Fibroblast of the aortic adventitia (primary cell): ENCODE measurements at places on chromosomes 2 and 18. TPM values are rescaled to one million over a fixed set of nuclear protein-coding genes. Genes with fewer than 3 reads are reported as not detected.

Gene PSMA8
- total RNA-seq: not detected in 2 replicates

Gene CHST10
- 10.2 and 11.0 TPM in 2 replicates for total RNA-seq

GRCh38 chr18:75170022-75170789 lies 38.7 kb downstream of the PTGR3 start:
- DNase-seq: no peak

DNA sequence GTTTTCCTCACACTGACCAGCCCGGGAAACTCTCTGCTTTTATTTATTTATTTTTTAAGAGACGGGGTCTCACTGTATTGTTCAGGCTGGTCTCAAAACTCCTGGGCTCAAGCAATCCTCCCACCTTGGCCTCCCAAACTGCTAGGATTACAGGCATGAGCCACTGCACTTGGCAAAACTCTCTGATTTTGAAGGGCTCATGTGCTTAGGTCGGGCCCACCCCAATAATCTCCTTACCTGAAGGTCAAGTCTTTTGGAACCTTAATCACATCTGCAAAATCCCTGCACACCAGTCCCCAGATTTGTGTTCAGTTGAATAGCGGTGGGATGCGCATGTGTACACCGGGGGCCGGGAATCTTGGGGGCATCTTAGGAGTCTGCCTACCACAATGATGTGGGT lies 7.7 kb upstream of the ECEL1 start:
- DNase-seq: no peak

DNA sequence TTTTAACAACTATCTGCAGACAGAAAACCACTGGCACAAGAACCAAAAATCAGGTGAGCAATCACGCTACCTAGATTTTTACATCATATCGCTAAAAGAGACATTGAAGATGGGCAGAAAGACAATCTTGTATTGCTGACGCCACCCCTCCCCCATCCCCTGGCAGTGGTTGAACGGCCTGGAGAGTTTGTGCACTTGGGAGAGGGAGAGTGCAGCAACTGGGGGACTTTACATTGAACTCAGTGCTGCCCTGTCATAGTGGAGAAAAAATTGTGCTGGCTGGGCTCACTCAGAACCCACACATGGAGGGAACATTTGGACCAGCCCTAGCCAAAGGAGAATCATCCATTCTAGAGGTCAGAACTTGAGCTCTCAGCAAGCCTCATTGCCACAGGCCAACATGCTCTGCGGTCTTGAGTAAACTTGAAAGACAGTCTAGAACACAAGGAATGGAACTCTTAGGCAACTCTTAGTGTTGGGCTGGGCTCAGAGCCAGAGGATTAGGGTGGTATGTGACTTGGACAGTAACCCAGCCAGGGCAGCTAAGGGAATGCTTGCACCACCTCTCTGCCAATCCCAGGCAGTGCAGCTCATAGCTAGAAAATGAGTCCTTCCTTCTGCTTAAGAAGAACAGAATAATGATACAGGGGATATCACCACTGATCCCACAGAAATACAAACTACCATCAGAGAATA lies 220.0 kb upstream of the CYP26B1 start:
- peak; percentile 91 for DNase-seq

DNA sequence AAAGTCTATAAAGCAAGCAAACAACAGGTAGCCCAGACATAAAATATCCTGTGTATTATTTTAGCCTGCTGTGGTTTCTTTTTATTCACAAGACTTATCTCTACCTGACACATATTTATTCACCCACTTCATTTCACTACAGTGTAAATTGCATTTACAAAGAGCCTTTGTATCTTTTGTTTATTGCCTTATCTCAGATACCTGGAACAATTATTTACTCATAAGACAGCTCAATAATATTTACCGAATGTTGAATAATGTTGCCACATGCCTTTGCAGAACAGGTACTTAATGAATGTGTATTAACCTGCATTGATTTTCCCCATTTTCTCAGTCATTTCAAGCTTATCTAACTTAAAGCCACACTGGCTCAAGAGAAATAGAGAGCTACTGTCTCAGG lies 603.6 kb downstream of the FBXO15 start:
- no peak for DNase-seq

- peak; percentile 71 for DNase-seq
Measured at GRCh38 chr2:3483227-3483985, 35.9 kb downstream of the ADI1 start.

GRCh38 chr2:234331566-234331965 lies 165.3 kb downstream of the ARL4C start:
- no peak for DNase-seq

Gene RUFY4
- total RNA-seq: not detected in 2 replicates

GRCh38 chr2:72136933-72137497 lies 10.6 kb downstream of the CYP26B1 start:
- DNase-seq: no peak

DNA sequence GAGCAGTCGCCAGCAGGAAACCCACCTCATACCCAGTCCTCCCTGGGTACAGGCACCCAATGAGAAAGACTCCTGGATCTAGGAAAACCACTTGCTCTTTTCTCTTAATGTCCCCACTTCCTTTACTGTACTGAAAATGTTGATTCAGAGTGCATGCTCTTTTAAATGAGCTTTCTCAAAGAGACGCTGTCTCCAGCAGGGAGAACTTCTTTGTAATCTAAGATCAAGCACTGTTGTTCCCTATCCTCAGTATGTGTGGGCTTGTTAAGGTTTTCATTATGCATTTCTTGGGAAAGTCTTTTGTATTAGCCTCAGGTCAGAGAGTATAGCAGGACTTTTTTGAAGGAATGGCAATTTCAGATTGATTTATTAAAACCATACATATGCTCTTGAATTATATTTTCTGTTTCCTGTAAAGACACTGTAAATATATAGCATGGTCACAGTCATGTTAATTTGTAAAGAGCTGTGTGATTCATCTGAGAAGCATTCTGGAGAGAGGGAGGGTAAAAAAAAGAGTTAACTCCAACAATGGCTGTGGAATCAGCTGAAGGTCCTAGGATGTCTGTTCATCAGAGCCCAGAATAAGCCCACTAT lies 178.1 kb downstream of the MGAT5 start:
- peak; percentile 19 for DNase-seq

Gene PGAP1
- 10.3 and 14.7 TPM in 2 replicates for total RNA-seq

Gene MAP3K19
- total RNA-seq: not detected in 2 replicates

Gene GLB1L
- 10.5 and 15.9 TPM in 2 replicates for total RNA-seq

- peak; percentile 66 for DNase-seq
Measured at GRCh38 chr18:74654638-74655037, 57.0 kb downstream of the ZNF407 start.

DNA sequence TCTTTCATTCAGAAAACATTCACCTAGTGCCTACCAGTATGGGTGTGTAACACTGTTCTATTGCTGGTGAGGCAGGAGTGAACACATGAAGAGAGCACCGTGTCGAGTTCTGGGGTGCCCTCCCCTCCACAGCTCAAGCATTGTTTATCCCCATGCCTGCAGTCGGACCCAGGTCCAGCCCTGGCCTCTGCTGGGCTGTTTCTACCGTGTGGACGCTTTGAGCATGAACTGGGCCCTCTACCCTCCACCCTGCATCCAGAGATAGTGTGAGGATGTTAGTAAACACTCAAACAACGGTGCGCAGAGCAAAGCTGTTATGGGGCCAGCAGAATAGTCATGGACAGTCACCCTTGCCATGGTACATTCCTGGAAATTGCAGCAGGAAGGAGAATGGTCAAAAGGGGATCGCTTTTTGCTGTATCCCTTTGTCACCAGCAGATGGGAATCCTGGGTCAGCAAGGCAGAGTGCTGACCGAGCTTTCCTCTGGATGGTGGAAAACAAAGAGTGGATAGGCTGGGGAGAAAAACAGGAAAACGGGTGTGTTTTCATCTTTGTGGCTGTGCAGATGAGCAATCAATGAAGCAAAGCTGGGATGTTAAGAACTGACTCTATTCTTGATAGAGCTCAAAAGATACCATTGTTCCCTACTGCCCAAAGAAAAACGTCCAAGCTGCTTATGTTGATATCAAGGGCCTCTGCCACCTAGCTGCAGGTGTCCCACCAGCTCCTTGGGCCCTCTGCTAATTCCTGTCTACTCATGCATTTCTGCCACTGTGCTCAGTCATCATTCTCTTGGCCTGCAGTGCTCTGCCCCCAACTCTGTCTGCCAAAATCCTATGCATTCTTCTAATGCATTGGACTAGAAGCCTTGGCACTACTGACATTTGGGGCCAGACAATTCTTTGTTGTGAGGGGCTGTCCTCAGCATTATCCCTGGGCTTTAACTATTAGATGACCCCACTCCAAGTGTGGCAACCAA lies 38.7 kb downstream of the REEP1 start:
- DNase-seq: peak; percentile 40

GRCh38 chr2:47189635-47190034 lies 34.5 kb upstream of the STPG4 start:
- DNase-seq: peak; percentile 95

Gene AMER3
- not detected in 2 replicates for total RNA-seq

DNA sequence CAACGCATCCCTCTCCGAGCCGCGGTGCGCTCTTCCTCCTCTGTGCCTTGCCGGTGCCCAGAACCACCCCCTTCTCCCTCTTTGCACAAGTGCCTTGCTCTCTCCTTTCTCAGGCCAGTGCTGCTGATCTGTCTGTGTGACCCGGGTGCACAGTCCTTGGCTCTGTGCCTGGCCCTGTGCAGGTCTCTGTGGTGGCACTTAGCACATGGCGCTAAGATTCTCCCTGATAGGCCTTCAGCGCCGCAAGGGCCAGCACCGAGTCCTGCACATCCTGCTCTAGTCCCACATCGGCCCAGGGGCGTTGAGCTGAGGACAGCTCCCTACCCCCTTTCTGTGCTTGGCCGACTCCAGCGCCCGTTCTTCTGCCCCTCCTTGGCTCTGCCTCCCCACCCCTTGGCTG lies 136.1 kb downstream of the NEDD4L start:
- no peak for DNase-seq

- DNase-seq: no peak
Measured at GRCh38 chr2:235568431-235568830, 74.6 kb downstream of the AGAP1 start.
